ENCODE measurements at places on chromosomes 12 and 14.

DNA sequence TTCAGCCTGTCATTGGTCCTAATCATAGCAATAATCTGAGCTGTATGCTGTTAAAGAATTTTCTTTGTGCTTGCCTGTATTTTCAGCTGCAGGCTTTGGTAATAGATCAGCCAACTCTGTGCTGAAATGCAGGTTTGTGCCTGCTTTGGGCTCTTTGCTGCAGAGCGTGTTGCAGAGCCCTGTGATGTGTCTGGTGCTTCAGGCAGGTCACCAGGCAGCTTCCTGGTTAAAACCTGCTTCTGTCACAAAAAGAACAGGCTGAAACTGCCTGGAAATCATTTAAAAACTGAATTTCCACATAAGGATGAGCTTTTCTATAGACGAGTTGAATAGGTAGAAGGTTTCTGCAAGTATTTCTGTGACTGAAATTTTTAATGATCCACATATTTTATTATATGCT, 3.1 kb downstream of the DIP2B start:
- DNase-seq, result no peak

GRCh38 chr12:19306366-19306765, 132.9 kb upstream of the AEBP2 start:
- DNase-seq, result no peak

GRCh38 chr14:61620130-61620946, 75.0 kb upstream of the HIF1A start:
- DNase-seq, result no peak

DNA sequence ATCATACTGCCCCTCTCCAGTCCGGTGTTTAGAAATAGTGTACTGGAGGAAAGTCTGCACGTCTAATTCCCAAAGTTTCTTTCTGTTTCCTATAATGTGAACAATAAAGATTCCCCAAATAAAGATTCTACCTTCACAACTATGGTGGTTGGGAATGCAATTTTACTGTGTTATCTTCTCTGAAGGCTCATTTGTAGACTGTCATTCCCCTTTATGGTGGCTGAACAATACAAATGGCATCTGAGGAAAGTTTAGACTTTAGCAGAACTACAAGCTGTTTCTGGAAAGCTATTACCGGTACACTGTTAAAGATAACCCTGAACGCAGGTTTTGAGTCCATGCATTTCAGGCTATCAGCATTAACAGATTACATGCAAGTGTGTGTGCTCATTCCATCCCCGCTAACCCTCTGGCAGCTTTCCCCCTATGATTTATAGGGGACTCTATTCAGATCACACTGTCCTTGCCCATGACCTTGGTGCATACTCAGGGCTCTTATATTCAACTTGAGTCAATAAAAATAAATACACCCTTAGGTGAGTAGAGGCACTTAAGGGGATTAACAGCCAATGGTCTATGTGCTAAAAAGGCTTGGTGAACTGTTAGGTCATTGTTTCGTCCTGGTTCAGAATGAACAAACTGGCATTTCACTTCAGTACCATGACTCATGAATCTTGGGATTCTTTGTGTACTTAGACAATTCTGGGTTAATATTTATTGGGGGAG, 60.7 kb upstream of the PYGL start:
- no peak for DNase-seq

DNA sequence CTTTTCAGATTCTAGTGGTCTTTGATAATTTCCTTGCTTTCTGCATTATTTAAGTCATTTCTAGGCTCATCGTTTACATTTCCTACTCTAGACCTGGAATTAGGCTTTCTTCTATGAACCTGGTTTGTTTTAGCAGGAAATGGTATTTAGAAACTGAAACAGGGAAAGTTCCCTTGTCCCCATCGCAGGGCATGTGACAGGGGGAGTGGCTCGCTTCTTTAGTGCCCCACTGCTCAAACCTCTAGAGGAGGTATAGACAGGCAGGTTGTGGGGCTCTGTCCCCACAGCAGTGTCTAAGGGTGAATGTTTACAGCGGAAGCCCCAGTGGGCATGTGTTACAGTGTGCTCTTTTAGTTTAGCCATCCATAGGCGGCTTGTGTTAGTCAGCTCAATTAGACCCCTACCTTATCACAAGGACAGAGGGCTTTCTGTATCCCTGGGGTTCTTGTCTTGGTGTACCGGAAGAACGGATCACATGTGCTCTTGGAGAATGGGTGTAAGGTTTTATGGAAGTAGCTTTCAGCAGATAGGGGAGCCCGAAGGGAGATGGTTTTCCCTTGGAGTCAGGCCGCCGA, 25.0 kb downstream of the IFT81 start:
- DNase-seq, result no peak

- DNase-seq, result no peak
These were observed 44.7 kb downstream of the FSCB start for GRCh38 chr14:44462381-44462780.

GRCh38 chr12:65464930-65465329, 186.4 kb downstream of the MSRB3 start:
- no peak for DNase-seq

- no peak for DNase-seq
These were observed 1330.7 kb upstream of the TMEM132C start for GRCh38 chr12:126936181-126936851.

- DNase-seq, result no peak
These were observed 801 bp upstream of the ASB2 start for GRCh38 chr14:93977171-93977570.

GRCh38 chr14:24283796-24284460, 12.5 kb upstream of the RABGGTA start:
- no peak for DNase-seq

- DNase-seq, result no peak
These were observed 76.6 kb upstream of the GZMB start for GRCh38 chr14:24710403-24711112.

GRCh38 chr14:77131206-77131605, 10.4 kb downstream of the ZDHHC22 start:
- DNase-seq, result no peak

GRCh38 chr12:120902846-120903411, 1.2 kb downstream of the SPPL3 start:
- no peak for DNase-seq

DNA sequence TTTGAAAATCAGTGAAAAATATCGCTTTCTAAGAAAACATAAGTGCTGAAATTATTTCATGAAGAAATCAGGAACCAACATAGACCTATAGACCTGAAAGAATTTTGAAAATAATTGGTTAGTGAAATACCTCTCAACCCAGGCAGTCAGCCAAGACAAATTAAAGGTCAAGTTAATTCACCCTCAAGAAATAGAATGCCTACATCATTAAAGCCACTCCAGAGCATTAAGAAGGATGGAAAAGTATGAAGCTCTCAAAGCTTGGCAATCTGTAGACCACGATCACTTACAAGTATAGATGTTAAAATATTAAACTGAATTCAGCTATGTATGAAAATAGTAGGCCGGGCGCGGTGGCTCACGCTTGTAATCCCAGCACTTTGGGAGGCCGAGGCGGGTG, 48.3 kb downstream of the SFSWAP start:
- DNase-seq, result no peak

- DNase-seq, result no peak
These were observed 15.9 kb downstream of the KMT2D start for GRCh38 chr12:49044660-49045059.

DNA sequence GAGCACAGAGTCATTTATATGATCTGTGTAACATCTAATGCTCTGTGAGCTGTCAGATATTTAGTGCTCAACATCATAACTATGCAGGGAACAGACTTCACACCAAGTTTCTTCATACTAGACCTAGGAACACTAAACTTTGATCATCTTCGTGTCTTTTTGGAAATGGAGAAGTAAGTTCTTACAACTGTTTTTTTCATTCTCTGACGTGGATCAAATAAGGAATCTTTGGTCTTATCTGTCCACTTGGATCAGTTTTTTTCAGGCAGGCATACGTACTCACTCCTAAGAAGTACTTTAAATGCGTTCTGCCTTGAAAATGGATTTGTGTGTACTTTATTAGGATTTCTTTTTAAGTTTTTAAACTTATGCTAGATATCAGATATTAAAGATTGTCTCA, 191.0 kb downstream of the FBXL14 start:
- DNase-seq, result no peak

GRCh38 chr12:31589598-31589903, 1.4 kb downstream of the DENND5B start:
- no peak for DNase-seq

DNA sequence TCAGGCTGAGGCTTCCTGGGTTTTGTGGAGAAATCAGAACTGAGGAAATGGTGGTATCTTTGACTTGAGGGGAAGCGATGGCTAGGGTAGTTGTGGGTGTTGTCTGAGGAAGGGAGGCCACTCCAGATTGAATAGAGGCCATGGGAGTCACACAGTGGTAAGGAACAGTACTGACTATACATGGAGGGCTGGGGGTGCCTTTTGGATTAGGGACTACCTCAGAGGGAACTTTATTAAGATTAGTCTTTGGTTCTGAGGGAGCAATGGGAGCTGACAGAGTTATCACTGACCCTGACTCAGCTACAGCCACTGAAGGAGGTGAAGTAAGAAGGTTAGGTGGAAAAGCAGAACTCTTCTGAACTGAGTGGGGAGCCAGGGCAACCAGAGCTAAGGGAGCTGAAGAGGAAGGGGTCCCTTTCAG, 4.4 kb downstream of the NACA start:
- DNase-seq, result no peak

GRCh38 chr14:86057018-86057667, 527.2 kb downstream of the FLRT2 start:
- DNase-seq, result no peak

DNA sequence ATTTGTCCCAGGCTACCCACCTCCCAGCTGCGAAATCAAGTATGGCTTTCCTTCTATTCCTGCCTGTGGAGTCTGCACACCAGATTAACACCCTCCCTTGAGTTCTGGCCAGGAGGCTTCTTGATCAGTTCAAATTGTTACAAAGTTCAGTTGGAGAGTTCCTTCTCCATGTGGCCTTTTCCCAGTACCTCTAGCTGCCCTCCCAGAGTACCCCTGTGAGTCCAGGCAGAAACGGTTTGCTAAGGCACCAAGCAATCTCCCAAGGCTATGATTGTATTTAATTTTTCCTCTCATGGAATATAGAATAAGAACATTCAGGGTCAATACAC, 49.7 kb upstream of the ERGIC2 start:
- DNase-seq, result no peak

GRCh38 chr12:46380022-46380796, 7.6 kb upstream of the SLC38A2 start:
- DNase-seq, result no peak

DNA sequence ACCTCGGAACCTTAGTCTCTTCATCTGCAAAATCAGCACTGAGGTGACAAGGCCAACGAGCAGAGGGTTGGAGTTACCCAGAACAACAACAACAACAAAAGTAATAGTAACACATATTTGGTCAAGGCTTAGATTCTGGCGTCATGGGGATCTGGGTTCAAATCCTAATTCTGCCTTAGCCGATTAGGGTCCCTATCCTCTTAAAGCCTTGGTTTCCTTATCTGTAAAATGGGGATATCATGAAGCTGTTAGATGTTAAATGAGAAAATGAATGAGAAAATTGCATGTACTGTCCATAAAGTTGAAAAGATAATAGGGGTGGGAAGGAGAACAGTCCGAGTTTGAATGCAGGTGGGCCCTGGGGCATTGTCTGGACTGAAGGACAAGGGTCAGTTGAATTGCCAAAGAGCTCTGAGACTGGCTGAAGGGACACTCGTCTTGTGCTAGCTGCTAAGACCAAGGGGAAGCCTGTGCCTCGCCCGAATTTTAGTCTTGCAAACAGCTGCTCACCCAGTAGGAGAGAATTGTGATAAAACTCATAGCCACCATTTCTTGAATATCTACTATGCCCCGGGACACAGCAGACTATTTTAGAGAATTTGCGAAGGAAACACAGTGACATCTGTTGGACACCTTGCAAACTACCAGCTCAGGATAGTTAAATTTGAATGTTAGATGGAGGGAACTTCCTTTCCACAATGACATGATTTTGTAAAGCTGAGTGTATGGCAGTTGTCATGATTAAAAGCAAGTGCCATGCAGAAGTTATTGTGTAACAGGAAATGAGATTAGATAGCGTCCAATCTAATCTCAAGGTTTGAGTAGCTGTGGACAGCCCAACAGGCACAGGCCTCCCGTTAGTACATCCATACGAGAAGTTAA, 6.8 kb upstream of the HNF1A start:
- no peak for DNase-seq

All from activated CD8-positive, alpha-beta memory T cell treated with anti-CD3 and anti-CD28 coated beads for 4 hours (primary cell).